Activated CD8-positive, alpha-beta memory T cell treated with anti-CD3 and anti-CD28 coated beads for 4 hours (primary cell): ENCODE measurements at places on chromosomes 4 and X.

GRCh38 chr4:8772499-8773123 lies 99.0 kb downstream of the HMX1 start:
- no peak for DNase-seq

GRCh38 chr4:102601586-102602227 lies 100.5 kb downstream of the NFKB1 start:
- DNase-seq = no peak

DNA sequence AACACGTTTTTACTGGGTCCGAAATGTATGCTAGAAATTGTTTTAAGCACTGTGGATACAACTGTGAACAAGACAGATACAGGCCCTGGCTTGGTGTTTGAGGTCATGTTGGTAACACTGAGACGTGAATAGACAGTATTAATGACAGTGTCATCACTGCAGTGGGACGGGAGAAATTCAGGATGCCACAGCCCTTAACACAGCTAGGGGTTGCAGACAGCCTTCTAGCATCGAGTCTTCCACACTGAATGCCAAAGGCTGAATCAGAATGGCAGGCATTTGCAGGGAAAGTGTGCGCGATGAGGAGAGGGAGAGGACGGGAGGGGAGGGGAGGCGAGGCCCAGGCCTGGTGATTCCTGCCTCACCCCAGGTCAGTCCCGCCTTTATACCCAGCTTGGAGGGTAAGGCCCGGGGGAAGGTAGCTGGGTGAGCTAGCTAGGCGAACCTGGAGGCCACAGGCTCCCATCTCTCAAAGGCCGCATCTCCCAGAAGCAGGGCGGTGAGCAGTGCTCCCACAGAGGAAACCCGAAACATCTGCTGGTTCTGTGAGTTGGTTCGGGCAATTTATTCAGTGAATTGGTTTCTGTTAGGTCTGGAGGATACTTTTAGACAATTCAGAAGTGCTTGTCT lies 44.1 kb upstream of the CLDN24 start:
- DNase-seq = no peak

DNA sequence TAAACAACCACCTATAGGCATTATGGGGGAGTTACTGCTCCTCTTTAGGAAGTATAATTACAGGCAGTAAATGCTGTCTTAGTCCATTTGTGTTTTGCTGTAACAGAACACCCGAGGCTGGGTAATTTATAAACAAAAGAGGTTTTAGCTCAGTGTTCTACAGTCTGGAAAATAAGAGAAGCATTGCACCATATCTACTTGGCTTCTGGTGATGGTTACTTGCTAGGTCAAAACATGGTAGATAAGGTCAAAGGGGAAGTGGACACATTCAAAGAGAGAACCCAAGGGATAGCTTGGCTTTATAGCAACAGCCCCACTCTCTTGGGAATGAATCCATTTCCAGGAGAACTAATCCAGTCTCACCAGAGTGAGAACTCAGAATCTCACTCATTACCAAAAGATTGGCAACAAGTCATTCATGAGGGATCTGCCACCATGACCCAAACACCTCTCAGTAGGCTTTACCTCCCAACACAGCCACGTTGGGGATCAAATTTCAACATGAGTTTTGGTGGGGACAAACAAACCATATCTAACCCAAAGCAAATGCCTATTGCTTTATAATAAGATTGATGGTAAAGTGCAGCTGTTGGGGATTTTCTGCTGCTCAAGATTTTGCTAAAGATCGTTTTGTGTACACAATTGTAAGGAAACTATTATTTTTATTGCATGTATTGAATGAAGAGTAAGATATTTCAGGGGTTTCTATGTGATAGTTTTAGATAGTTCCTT lies 32.6 kb downstream of the STAG2 start:
- no peak for DNase-seq

DNA sequence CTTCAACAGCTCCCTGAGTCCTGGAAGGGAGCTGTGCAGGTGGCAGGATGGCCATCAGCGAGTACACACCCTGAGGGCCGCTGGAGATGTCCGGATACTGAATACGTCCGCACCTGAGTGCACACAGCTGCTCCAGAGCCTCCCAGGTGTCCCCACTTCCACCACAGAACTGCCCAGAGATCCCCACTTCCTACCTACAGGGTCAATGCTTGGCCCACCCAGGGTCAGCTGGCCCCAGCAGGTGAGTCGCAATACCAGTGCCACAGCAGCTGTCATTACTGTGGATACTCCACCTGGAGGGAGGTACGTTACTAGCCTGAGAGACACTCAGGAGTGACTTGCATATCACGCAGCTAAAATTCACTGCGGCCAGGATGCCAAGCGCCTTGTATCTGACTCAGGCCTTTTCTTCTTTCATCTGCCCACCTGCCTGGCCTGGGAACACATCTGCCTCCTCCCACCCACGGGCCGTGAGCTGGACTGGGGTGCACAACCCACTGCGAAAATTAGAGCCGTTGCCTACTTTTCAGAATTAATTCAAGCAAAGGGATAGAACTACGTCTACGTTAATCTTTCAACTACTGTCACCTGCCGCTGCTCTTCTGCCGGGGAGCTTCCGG lies 9.4 kb downstream of the C4orf50 start:
- DNase-seq = no peak

- no peak for DNase-seq
Measured at GRCh38 chrX:22097012-22097694, 65.0 kb downstream of the PHEX start.

- DNase-seq = no peak
Measured at GRCh38 chr4:35789899-35790574, 454.3 kb downstream of the ARAP2 start.

DNA sequence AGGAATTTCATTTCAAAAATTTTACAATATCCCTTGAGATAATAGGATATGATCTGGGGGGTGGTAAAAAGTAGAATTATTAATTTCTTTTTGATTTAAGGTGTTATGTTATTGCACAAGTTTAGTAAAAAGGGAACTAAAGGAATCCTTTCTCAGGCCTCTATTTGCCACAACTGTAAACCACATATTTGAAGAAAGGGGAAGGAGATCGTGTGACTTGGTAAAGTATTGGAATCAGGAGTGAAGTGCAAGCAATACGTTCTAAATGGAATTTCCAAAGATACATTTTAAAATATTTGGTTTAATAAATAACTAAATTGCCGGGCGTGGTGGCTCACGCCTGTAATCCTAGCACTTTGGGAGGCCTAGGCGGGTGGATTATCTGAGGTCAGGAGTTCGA lies 35.3 kb upstream of the SCRG1 start:
- DNase-seq = no peak

DNA sequence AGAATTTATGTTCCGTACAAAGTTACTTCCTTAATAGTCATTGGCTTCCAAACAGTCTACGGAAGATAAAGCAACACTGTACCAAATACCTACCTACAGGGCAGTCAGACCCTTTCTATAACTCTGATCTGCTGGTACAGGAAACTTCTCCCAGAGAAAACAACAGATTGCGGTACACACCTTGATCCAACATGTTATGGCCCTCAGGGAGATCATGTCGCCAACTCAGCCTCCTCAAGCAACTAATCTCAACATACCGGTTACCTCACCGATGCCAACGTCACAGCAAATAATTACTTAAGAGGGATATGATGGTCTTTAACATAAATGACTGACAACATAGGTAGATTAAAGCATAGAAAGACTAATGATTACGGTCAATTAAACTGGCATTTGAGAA lies 70.4 kb downstream of the RFC1 start:
- DNase-seq = no peak

DNA sequence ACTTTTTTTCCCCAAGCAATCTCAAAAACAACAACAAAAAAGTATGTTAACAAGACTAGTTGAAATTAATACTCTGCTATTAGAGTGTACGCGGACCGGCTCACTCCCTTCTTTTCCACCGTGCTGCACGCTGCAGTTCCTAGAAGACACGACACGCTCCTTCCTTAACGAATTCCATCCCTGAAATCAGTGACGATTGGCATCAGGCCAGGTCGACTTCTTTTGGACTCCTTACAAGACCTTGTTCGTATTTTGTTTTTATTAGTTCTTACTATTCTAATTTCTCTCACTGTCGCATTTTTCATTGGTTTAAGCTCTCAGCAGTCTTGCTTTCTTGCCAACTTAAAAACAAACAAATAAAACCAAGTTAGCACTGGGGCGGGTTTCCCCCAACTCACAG lies 175.8 kb upstream of the PITX2 start:
- no peak for DNase-seq

DNA sequence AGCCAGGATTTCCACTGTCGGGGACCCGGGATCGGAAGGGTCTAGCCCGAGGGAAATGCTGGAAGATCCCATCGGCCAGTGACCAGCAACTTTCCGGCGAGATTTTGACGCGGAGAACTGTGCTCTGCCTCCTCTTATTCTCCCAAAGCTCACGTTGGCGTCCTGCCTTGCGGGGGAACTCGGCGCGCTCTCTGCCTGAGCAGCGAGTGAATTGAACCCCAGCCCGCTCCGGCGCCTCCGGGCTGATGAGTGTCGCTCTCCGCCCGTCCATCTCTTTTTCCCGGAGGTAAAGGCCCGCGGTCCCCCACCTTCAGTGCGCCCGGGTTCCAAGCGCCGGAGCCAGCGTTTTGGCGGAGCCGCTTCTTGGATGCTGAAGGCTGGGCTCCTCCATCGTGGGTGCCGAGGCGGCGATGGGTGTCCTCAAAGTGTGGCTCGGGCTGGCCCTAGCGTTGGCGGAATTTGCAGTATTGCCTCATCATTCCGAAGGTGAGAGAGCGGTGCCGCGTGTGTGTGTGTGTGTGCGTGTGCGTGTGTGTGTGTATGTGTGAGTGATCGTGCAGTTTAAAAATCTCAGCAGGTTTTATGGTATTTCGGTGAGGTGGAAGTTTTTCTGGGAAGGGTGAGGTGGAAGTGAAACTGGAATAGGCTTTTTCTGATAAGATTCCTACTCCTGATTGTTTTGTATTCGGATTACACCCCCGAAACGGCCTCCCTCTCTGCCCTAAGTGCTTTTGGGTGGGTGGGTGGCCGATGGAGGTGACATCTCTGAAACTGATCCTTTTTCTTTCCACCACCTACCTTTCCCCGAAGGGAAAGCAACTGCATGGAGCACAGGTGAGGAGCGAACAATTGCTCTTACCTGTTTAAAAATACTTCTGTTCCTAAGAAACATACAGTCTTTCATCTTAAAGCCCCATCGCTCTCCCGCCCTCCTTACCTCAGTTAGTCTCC lies 752 bp downstream of the FRAS1 start:
- no peak for DNase-seq

DNA sequence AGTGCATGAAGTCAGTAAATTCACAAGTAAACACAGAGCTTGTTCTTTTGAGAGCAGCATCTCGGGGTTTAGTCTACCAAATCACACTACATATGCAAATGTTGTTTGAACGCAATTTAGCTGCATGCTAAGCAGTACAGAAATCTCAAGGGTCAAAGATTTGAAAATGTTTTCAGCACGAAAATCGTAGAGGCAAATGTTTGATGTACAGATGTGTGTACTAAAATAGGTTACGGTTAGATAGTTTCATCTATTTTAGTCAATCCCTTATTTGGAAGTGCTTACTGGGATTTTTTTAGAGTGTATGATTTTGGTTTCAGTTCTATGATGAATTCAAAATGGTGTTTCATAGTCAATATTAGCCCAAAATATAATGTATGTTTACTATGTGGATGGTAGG lies 1928.2 kb upstream of the TENM3 start:
- no peak for DNase-seq

- DNase-seq = no peak
Measured at GRCh38 chrX:119648421-119648775, 42.2 kb upstream of the NKRF start.

- no peak for DNase-seq
Measured at GRCh38 chr4:3449574-3450534, 8.1 kb downstream of the HGFAC start.

- no peak for DNase-seq
Measured at GRCh38 chr4:128378668-128379067, 91.1 kb upstream of the PGRMC2 start.
